ENCODE measurements at places on chromosomes 11 and 22. TPM values are rescaled to one million over a fixed set of nuclear protein-coding genes. Genes with fewer than 3 reads are reported as not detected.

Gene CENPM
- total RNA-seq, result 14.7 TPM

Gene OR5D14
- total RNA-seq, result not detected

Gene OR2AG2
- total RNA-seq, result 0.28 TPM

Gene TRIM48
- total RNA-seq, result not detected

Gene OR8D1
- total RNA-seq, result not detected

Gene BRSK2
- total RNA-seq, result under 0.01 TPM
